Activated CD4-positive, alpha-beta memory T cell treated with anti-CD3 and anti-CD28 coated beads for 36 hours (primary cell): ENCODE measurements at places on chromosomes 6 and 20. TPM values are rescaled to one million over a fixed set of nuclear protein-coding genes. Genes with fewer than 3 reads are reported as not detected.

- H3K4me3 ChIP-seq = no peak overlapping the region
- peaks cover 4% of the 10 kb centered on the region for H3K4me1 ChIP-seq
- H3K27me3 ChIP-seq = no peaks in the 10 kb centered on the region
- DNase-seq = no peak
- no peak overlapping the region for H3K27ac ChIP-seq
Measured at GRCh38 chr6:135423649-135424128, 73.9 kb downstream of the AHI1 start.

DNA sequence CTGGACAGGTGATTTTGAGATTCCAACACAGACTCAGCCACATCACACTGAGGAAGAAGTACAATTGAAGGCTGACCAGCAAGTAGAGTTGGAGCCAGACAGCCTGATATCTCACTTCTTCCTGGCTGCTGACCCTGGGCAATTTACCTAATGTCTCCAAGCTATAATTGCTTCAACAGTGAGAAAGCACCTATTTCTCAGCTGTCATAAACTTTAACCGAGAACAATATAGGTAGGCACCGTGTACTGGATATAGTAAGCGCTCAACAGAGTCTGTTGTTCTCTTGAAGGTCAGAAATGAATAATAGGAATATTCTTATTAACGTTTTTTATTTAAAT, 28.3 kb downstream of the STX7 start:
- H3K27ac ChIP-seq = no peak overlapping the region
- peaks cover 22% of the 10 kb centered on the region for H3K4me1 ChIP-seq
- H3K36me3 ChIP-seq = peaks cover 4% of the 10 kb centered on the region
- no peak for DNase-seq
- H3K4me3 ChIP-seq = no peak overlapping the region

GRCh38 chr6:79613912-79614311, 17.2 kb upstream of the SH3BGRL2 start:
- no peaks in the 10 kb centered on the region for H3K36me3 ChIP-seq
- no peak overlapping the region for H3K4me3 ChIP-seq
- no peak for DNase-seq
- peaks cover 5% of the 10 kb centered on the region for H3K27me3 ChIP-seq
- no peak overlapping the region for H3K27ac ChIP-seq

DNA sequence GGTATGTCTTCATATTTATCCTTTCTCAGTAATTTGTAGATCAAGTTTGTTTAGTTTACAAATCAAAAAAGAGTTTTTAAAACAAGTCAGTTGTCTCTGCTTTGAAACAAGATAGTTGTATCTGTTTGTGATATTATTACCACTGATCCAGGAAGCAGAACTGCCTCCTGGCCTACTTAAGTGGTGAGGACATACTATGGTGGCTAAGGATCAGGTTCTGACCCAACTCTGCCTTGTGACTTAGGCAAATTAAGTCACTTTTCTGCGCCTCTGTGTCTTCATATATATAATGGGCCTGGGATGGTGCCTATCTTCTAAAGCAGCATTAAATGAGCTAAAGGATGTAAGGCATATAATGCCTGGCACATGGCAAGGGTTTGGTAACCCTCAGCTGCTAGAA, 8.7 kb downstream of the ANKS1A start:
- H3K36me3 ChIP-seq = no peaks in the 10 kb centered on the region
- no peaks in the 10 kb centered on the region for H3K27me3 ChIP-seq
- DNase-seq = no peak
- H3K4me3 ChIP-seq = no peak overlapping the region

DNA sequence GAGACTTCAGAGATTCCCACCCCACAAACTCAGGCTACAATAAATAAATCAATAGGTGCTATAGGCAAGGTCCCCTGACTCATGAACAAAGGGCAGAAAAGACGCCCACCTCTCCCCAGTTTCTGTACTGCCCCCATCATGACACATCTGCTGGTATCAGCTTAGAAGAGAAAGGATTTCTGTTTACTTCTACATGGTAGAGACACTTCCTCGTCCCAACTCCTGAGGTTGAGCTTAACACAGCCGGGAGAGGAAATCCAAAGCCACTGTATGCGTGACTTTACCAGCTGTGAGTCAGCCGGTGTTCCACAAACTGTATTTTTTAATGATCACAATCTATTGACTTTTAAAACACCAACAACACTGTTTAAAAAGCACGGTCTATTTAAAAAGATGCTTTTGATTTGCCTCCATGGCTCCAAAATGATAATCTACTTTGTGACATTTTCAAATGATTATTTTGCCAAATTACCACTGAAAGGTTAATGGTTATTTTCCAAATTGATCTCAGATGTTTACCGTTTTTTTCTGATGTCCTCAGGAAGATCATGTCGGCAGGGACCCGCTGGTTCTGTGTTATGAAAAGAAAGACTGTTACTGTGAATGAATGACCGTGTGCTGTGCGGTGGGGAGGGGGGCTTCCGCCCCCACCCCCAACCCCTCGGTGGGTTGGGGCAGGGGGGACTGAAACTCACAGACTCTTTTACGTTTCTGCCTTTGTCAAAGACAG, 72.5 kb downstream of the ATP9A start:
- H3K4me3 ChIP-seq = no peak overlapping the region
- DNase-seq = peak; percentile 29
- peaks cover 22% of the 10 kb centered on the region for H3K27me3 ChIP-seq
- H3K4me1 ChIP-seq = peaks cover 12% of the 10 kb centered on the region
- no peaks in the 10 kb centered on the region for H3K36me3 ChIP-seq

DNA sequence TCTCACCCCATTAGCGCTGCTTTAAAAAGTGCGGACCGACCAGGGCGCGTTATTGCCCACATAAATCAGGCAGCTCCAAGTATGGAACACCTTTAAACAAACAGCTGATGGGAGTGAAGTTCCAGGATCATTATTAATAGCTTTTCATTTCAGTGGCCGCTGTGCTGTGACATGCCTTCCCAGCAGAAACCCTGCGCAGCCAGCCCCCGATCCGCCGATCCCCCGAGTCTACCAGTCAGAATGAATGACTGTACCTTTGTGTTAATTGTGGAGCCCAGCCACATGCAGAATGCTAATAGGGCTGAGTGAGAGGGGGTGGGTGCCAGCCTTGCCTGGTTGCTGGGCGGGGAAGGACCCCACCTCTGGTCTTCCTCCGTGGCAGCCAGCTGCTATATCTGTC, 21.9 kb downstream of the CDH22 start:
- H3K4me1 ChIP-seq = no peaks in the 10 kb centered on the region
- H3K27ac ChIP-seq = no peak overlapping the region
- H3K36me3 ChIP-seq = no peaks in the 10 kb centered on the region
- no peak for DNase-seq
- H3K4me3 ChIP-seq = no peak overlapping the region
- H3K27me3 ChIP-seq = peaks cover 28% of the 10 kb centered on the region

DNA sequence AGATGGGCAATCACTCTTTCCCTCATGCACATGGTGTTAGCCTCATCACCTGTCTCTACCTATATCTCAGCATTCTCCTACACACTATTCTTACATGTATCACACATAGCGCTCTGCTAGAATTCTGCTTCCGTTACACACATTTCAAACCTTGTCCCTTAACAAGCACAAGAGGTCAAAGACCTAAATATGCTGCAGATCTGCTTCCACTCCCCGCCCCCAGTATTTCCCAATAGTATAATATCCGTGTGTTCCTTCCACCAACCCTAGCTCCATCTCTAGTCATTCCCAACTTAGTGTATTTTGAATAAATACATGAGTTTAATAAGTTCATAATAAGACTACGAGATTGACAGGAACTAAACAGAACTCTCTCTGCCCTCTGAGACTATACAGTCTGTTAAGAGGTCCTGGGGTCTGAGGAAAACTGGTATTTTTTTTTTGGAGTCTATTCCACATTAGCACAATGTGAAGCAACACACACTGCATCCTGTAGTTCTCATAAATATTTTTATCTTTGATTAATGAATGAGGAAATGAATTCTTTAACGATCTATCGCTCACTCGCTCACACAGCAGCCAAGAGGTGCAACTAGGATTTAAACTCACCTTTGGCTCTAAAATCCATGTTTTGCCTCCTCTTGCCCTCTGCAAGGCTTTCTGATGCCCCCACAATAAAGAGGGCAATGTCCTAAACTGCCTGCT, 491.6 kb downstream of the QKI start:
- DNase-seq = no peak
- H3K27me3 ChIP-seq = peaks cover 6% of the 10 kb centered on the region
- no peak overlapping the region for H3K27ac ChIP-seq
- H3K4me3 ChIP-seq = no peak overlapping the region
- H3K36me3 ChIP-seq = no peaks in the 10 kb centered on the region

- no peak overlapping the region for H3K4me3 ChIP-seq
- H3K27ac ChIP-seq = peak overlapping the region; percentile 35
- DNase-seq = no peak
- no peaks in the 10 kb centered on the region for H3K27me3 ChIP-seq
Measured at GRCh38 chr6:33439956-33440648, 14.3 kb upstream of the ZBTB9 start.

- no peak overlapping the region for H3K27ac ChIP-seq
- no peaks in the 10 kb centered on the region for H3K4me1 ChIP-seq
Measured at GRCh38 chr6:169099411-169100202, 154.0 kb downstream of the THBS2 start.

- peaks cover 3% of the 10 kb centered on the region for H3K27me3 ChIP-seq
- peaks cover 27% of the 10 kb centered on the region for H3K4me1 ChIP-seq
Measured at GRCh38 chr6:138815797-138816528, 20.1 kb downstream of the ECT2L start.

- no peak overlapping the region for H3K27ac ChIP-seq
- DNase-seq = peak; percentile 53
- H3K4me1 ChIP-seq = no peaks in the 10 kb centered on the region
Measured at GRCh38 chr20:2093159-2093781, 8.4 kb upstream of the STK35 start.

GRCh38 chr20:621125-621756, 11.1 kb upstream of the TCF15 start:
- H3K4me1 ChIP-seq = no peaks in the 10 kb centered on the region
- H3K4me3 ChIP-seq = no peak overlapping the region
- no peak for DNase-seq
- peaks cover 32% of the 10 kb centered on the region for H3K27me3 ChIP-seq
- no peaks in the 10 kb centered on the region for H3K36me3 ChIP-seq

Gene DOK5
- 0.53 TPM for total RNA-seq

Gene GSTA2
- not detected for total RNA-seq

Gene RIPOR2
- total RNA-seq = 64.5 TPM

Gene ARHGAP40
- not detected for total RNA-seq

Gene CCDC170
- total RNA-seq = not detected

Gene BHLHE23
- total RNA-seq = not detected
